ENCODE measurements at places on chromosomes 11 and 22.

- no peak for DNase-seq
These were observed 12.4 kb downstream of the POU2AF3 start for GRCh38 chr11:111310723-111311122.

DNA sequence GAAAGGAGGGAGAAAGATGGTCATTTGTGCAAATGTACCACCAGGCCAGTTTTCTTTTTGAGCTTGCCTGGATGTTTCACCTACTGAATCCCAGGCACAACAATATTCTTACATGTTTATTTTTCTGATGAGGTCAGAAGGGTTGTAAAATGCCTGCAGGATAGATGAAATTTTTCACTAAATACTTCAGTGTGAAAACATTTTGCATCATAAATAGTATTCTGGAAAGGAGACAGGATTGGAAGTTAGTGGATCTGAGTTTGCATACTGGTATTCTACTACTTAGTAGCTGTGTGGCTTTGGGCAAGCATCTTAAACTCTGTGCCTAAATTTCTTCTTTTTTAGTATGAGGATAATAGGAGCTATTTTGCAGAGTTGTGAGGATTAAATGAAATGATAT is 24.8 kb downstream of the RNF169 start:
- DNase-seq, result no peak

DNA sequence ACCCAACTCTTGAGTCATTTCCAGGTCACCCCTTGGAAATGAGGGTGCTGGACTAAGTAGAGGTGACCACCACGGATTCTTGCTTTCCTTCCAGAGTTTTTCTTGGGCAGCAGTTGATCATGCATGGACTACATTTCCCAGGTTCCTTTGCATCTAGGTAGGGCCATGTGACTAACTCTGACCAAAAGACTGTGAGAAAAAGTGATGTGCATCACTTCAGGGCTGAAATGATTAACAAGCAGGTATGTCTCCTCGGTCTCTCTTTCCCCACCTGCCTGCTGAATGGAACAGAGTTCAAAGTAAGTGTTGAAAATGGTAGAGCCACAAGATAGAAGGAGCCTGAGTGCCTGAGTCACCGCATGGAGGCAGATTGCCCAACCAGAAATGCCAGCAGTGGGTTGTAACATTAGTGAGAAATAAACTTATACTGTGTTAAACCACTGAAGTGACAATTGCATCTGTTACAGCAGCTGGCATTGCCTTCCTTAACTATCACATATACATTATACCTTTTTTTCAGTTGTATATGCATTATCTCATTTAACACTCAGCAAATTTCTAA is 113.5 kb downstream of the MN1 start:
- DNase-seq, result no peak

GRCh38 chr22:27197618-27198017 is 540.2 kb downstream of the MIAT start:
- DNase-seq, result no peak

- no peak for DNase-seq
These were observed 10.7 kb downstream of the TTLL1 start for GRCh38 chr22:43078522-43078921.

DNA sequence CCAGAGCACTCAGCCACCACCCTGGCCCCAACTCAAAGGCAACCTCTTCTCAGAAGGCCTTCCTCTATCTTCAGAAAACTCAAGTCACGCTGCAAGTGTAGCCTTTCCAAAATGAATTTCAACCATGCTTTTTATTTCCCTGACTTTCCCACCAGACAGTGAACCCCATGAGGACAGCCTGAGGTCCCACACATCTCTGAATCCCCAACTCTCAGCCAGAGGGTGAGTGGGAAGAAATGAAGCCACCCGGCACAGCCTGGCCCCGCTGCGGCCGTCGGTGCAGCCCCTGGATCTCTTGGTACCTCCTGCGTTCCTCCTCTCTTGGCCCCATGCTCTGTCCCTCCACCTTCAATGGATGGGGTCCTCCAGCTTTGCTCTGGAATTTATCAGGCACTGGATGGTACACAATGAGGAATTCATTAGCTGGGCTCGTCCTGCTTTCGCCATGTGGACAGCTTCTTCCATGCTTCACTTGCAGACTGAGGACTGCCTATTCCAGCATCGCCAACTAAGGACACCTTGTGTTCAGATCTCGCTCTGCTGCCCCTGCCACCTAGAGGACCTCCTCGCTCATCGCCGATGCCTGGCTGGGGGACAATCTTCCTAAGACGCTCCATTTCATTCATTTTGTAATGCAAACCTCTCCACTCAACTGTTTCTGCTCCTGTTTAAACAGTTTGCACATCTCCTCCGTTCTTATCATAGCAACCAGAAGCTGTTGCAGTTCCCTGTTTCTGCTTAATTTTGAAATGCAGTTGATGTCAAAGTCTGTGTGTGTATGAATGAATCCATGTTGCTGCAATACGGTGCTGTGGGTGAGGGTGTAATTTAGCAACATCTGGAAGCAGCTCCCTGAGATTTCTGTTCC is 672.1 kb downstream of the TBC1D22A start:
- DNase-seq, result no peak

GRCh38 chr11:121654843-121655536 is 202.2 kb upstream of the SORL1-AS1 start:
- no peak for DNase-seq

DNA sequence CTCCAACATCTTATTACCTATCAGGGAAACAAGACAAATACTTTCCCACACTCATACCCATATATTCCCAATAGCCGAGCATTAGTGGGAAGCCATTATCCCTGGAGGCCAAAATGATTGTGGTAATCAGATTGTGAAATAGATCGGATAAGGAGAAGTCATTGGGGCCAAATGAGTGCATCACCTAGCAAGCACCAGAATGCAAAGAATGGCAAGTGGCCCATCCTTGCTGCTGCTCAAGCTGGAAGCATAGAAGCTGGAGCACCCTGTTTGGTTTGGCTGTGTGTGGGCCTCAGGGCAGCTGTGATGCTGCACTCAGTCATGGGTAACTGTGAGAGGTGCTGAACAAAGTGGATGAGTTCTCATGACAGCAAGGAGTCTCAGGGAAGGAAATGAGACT is 18.7 kb upstream of the DBX1 start:
- DNase-seq, result no peak

Data from cortex of kidney (tissue), 1 donor.